ENCODE measurements at places on chromosomes 1 and 21.

GRCh38 chr1:203408486-203409481 lies 57.9 kb upstream of the FMOD start:
- DNase-seq: no peak

DNA sequence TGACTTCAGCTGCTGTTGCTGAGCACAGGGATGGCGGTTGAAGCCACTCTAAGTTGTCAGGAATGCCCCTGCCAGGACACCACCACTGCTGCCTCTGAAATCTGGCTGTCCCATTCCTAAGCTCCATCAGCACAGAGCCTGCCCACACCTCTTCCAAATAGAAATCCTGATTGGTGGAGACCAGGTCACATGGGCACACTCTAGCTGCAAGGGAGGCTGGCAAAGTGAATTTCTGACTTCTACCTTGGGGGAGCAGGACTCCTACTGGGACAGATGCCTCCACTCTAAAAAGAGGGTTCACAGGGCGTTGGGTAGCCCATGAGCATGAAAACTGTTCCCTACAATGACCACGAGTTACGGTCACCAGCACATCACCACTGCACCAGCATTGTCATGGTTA lies 83.8 kb upstream of the TARDBP start:
- no peak for DNase-seq

DNA sequence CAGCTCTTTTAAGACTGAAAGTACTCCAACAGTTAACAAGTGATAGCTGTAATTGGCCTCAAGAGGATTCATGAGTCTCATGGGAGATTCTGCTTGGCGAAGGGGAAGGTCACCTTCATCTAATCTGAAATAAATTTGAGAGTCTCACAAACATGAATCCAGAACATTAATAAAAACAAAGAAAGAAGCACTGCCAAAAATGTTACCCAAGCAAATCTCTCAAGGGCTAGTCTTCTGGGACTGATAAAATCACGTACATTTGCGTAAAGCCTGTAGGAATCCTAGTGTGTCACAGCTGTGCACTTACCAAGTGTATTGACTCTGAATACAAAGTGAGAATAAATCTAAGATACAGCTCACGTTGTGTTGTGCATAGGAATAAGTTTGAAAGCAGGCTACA lies 21.2 kb upstream of the NUF2 start:
- no peak for DNase-seq

- DNase-seq: no peak
Observed at GRCh38 chr1:55329091-55329490, 113.9 kb upstream of the USP24 start.

GRCh38 chr1:73593364-73593763 lies 604.6 kb downstream of the LRRIQ3 start:
- no peak for DNase-seq

- no peak for DNase-seq
Observed at GRCh38 chr21:14739590-14739989, 193.5 kb upstream of the SAMSN1 start.
